ENCODE measurements at places on chromosomes 7 and 10.

DNA sequence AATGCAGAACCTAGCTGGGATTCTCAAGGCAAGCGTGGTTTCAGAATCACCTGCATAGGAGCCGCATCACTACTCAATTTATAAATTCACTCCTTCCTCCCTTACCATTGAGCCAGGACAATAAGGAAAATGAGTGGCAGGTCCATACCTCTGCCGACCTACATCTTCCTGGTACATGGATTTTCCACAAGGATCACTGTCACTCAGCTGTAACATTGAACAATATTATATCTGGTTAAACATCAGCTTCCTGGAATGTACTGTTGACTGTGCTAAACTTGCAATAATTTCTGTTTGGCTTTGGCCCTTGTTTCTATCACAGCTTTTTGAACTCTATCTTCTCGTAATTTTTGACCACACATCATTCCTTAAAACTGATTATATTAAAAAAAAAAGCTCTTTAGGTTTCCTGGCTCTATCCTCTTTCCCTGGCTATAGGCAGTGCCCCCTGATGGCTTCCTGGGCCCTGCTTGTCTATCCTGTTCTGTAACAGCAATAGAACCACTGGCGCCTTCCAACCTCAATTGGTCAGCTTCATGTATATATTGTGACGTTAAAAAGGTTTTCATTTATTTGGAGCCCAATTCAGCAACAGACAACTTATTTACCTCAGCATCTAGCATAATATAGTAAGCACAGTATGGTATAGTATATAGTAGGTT lies 59.2 kb downstream of the RNLS start:
- no peak for DNase-seq

GRCh38 chr10:72104472-72105097 lies 16.2 kb upstream of the SPOCK2 start:
- no peak for DNase-seq

DNA sequence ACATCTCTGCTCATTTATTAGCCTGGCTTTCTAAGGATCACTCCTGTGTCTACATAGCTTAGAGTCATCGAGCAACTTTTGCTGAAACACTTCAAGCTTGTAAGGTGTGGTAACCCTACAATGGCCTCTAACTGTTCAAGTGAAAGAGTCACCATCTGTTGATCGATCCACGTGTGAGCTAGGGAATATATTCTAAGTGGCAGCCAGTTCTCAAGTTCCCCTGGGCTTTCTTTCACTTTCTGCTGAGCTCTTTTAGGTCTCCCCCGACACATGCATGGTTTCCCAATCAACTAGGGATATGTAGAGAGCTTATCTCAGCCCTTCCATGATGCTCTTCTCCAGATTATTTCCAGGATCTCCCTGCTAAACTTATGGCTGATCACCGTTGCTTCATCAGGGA lies 15.5 kb downstream of the AOAH start:
- no peak for DNase-seq

GRCh38 chr7:53358269-53358668 lies 322.8 kb downstream of the POM121L12 start:
- no peak for DNase-seq

DNA sequence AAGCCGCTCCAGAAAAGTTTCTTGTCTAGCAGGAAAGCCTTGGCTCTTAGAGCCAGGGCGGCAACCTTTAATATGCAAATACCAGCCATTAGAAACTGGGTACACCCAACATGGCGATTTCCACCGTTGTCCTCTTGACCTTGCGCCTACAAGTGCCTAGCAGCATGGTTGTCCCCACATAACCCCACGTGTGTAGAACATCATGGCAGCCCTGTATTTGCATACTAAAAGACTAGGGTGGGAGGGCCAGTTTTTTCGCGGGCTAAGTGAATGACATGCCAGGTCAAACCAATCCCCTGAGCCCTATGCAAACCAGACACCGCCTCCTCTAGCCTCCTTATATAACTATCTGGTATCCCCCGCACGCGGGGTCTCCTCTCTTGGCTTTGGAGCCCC lies 58.4 kb upstream of the FZD8 start:
- no peak for DNase-seq

- DNase-seq: no peak
Observed at GRCh38 chr10:124545351-124546054, 83.9 kb downstream of the LHPP start.

DNA sequence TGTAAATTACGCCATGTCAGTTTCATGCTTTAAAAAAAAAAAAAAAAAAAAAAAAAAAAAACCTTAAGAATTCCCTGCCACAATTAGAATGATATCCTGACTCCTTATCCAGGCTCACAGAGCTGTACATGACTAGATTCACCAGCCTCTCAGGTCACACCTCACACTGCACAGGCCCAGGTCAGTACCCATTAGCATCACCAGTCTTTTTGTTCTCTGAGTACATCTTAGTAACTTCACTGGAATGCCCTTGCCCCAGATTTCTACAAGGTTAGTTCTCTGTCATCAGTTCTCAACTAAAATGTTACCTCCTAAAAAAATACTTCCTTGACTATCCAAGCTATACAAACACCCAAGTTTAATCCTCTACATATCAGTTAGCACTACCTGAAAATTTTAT lies 211.0 kb downstream of the LRRN3 start:
- DNase-seq: no peak

- DNase-seq: no peak
Observed at GRCh38 chr7:111789870-111790269, 227.6 kb upstream of the IMMP2L start.

DNA sequence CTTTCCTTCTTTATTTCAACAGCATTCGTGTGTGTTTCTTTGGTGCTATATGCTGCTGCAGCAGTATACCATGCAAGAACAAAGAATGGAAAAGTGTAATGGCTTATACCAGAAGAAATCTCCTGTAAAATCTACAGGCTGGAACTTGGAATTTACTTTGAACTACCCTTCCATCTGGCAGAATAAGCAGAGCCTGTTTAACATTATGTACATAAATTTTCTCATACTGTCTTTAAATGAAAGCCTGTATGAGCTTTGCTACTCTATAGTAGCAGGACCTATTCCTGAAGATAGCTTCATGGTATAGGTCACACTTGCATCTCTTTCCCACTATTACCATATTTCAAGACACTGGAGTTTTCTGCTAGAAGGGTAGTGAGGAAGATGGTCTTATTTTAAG lies 522.1 kb upstream of the GHITM start:
- DNase-seq: no peak

GRCh38 chr7:151767557-151767956 lies 109.4 kb downstream of the PRKAG2 start:
- no peak for DNase-seq

DNA sequence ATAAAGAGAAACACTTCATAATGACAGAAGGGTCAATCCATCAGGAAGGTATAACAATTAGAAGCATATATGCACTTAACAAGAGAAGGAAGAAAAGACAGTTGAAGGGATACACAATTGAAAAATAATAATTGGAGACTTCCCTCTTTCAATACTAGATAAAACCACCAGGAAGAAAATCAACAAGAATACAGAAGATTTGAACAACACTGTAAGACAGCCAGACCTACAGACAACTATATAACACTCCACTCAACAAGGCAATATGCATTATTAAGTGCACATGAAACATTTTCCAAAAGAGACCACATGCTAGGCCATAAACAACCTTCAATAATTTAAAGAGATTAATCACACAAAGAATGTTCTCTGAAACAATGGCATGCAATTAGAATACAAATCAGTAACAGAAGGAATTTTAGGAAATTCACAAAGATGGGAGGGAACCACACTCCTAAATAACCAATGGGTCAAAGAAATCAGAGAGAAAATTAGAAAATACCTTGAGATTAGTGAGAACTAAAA lies 35.1 kb downstream of the ZNF438 start:
- no peak for DNase-seq

DNA sequence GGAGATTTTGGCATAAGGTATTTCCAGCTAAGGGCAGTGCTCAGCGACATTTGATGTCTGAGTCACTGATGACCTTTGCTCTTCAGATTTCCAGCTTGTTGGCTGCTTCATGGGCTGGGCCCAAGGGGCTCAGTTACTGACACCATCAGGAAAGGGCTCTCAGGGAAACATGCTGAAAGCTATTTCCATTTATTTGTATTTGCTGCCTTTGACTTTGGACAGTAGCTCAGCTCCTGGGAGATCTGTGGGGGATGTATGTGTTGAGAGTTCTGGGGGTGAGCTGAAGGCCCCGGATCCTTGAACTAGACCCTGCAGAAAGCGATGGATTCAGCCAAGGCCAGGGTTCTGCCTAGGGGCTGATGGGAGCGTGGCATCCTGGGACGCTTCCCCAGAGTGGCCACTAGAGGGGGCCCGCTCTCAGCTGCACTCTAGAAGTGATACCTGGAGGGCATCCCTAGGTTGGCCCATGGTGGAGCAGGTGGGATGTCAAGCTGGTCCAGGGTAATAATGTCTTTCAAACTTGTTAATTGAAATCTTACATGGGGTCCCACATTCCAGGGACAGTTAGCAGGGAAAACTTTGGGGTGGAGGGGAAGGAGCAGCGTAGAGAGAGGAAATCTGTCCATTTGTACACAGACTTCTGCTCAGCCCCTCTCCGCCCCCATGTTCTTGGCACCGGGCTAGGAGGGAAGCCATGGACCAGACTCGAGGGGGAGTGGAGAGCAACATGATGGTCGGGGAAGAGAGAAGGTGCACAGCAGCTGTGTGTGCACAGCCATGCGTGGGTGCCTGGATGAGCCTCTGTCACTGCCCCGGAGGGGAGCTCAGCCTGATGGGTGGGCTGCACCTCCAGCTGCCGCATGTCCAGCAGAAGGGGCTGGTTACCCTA lies 3.0 kb upstream of the BTBD16 start:
- DNase-seq: peak; percentile 25

DNA sequence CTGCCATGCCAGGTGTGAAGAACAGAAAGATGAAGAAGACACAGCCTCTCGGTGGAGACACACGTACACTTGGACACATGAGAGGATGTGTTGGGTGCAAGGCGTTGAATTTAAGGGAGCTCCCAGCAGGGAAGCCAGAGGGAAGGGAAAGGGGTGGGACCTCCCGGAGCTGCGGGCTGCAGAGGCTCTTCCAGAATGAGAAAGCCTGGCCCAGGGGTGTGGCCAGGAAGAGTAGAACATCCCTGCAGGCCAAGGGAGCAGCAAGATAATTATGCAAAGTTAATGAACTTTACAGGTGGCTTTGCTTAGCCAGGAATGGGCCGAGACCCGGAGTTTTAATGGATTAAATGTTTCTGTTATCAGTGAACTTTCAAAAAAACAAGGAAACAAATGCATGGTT lies 270.3 kb downstream of the KLF6 start:
- DNase-seq: no peak

GRCh38 chr7:48594349-48594748 lies 330.0 kb upstream of the CDC14C start:
- DNase-seq: no peak

DNA sequence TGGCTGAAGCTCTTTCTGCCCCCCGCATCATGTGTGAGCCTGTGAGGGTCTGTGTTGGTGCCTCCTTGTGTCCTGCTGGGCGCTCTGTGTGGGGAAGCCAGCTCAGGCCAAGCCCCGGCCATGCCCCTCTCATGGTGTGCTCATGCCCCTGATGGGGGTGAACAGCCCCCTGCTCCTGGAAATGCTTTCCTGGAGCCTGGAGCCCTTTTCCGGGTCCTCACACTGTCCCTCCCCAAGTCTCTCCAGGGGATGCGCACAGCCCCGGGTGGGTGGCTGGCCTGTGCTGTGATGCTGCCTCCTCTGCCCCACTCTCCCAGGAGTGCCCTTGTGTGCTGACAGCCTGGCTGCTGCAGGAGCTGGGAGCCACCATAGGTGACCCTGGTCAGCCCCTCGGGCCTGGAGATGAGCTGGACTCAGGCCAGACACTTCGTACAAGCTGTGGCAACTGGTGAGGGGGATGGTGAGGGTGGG lies 20.8 kb upstream of the ZNF862 start:
- DNase-seq: no peak

GRCh38 chr10:28179006-28179742 lies 123.7 kb downstream of the MPP7 start:
- no peak for DNase-seq

- no peak for DNase-seq
Observed at GRCh38 chr10:28939281-28940157, 262.2 kb downstream of the BAMBI start.

DNA sequence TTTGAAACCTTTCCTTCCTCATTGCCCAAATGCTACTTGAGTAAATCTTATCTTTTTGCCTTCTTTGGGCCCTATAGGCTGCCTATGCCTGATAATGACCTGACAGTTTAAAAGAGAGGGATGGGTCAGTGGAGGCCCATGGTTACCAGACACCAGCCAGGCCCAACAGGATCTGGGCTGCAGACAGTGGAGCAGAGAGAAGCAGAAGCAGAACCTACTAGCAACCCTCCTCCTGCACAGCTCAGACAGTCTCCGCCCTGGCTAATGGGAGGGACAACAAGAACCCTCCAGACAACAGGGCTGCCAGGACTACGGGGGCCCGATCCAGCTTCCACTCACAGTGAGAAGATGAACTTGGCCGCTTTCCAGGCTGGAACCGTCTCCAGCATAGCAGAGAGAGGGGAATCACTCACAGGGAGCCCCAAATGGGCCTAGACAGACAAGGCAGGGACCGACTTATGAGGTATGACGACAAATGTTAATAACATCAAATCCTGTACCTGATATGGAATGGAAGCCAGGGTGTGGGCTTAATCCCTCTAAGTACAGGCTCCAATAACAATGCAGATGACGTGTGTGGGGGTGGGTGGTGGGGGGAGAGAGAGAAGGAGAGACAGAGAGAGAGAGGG lies 31.7 kb upstream of the DGKI start:
- DNase-seq: no peak

DNA sequence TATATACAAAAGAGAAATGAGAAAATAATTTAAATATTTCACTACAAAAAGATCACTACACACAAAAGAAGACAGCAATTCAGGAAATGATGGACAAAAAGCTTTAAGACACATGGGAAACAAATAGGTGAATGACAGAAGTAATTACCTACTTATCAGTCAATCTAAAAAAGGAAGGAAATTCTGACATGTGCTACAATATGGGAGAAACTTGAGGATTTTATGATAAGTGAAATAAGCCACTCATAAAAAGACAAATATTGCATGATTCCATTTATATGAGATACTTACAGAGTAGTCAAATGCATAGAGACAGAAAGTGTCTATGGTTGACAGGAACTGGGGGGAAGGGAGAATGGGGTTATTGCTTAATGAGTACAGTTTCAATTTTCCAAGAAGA lies 339.2 kb downstream of the CALN1 start:
- DNase-seq: no peak

GRCh38 chr7:157875230-157876179 lies 538.7 kb downstream of the DNAJB6 start:
- DNase-seq: peak; percentile 6

DNA sequence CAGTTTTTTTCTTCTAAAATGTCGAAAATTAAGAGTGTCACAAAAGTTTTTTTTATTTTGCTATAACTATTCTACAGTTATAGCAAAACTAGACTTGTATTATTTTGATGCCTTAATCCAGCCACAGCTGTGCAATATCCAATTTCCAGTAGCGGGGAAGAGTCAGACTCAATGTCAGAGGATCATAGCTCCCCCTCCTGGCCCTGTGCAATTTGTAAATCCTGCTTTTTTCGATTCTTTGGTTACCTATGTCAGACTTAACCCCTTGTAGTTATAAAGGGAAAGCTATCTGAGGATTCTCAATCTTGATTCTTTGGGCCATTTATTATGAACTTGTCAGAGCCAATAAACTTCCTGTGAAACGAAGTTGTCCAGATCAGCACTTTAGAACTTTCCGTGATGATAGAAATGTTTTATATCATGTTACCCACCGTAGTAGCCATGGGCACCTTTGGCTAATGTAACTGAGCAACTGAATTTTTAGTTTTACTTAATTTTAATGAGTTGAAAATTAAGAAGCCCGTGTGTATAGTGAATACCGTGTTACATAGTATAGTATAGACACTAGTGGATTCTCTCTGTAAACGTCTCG lies 87.7 kb upstream of the PRKCQ start:
- DNase-seq: no peak
